Endothelial cell (in vitro differentiated cells): ENCODE measurements at places on chromosomes 3 and 15. TPM values are rescaled to one million over a fixed set of nuclear protein-coding genes. Genes with fewer than 3 reads are reported as not detected.

ZKSCAN7 gene
- total RNA-seq, result 2.2 TPM

AGBL1 gene
- 0.03 TPM for total RNA-seq

BFSP2 gene
- total RNA-seq, result not detected

CHRNA5 gene
- total RNA-seq, result 22.7 TPM

CLDN16 gene
- not detected for total RNA-seq

SOX2 gene
- 1.4 TPM for total RNA-seq

ZNF660 gene
- total RNA-seq, result 15.5 TPM

UPK1B gene
- total RNA-seq, result not detected

TMCO5A gene
- total RNA-seq, result not detected

DNAJB11 gene
- 71.2 TPM for total RNA-seq

VEPH1 gene
- 10.3 TPM for total RNA-seq

WDR6 gene
- total RNA-seq, result 148 TPM
